ENCODE measurements at places on chromosomes 1 and 21.

DNA sequence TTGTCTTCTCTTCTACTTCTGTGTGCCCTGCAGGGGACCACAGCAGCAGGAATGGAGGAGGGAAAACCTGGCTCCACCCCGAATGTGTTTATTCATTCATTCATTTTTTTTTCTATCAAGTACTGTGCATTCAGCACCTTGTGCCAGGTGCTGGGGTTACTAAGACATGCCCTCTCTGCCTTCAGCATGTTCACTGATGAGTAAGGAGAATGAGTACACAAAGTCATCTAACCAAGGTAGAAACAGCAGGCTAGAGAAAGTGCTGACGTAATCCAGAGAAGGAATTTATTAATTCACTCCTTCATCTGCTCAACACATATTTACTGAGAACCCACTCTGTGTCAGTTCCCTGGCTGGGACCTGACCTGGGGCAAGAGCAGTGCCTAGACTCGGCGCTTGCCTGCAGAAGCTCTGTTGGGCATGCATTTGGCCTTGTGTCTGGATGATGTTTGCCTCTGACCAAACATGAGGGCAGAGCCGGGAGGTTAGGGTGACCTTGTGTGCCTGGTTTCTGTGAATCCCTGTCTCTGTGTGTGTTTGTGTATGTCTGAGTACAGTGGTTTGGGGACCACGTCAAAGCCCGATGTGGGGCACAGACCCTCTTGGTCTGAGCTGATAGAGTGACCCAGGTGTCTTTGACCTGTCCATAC, 3.3 kb upstream of the MYOG start:
- DNase-seq = no peak

DNA sequence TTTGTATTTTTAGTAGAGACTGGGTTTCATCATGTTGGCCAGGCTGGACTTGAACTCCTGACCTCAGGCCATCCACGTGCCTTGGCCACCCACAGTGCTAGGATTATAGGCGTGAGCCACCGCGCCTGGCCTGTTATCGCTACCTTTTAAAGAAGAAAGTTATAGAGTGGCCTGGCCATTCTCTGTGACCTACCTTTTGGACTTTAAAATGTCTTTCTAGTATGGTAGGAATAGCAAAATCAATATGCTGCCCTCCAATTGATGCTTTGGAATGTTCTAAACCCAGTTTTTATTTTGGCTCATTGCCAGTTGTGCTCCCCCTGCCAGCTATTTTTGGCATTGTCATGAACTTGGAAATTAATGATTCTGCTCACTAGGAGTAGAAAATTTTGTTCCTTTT, 19.9 kb downstream of the HIPK1 start:
- no peak for DNase-seq

- no peak for DNase-seq
Observed at GRCh38 chr1:33575324-33575879, 103.0 kb downstream of the ZSCAN20 start.

DNA sequence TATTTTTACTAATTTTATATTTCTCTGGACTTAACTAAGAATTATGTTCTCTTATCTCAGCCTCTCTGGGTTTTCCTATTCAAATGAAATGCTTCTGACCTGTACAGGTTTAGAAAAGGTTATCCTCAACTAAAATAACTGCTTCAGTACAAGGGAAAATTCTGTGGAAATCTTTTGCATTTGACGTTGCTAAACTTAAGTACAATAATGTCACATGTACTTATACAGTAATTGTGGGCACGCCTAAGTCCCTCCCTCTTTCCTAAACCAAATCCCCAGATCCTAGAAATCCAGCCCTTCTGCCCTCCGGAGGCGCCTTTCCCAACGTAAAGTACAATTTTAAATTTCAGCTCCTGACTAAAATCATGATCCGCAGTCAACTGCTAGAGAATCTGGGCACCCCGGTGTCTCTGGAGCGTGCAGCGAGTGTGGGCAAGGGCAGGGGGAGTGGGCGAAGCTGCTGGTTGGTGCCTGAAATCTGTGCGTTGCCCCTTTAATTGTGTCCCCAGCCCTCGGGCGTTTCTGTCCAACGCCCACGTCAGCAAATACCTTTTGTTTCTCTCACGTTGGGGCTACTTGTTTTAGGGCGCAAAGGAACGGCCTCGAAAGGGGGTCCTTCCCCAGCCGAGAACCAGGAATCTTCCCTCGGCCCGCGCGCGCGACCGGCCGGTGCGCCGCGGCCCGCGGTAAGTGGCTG, at the start of gene ZBTB8A:
Gene ZBTB8A (plus strand): TSS at position 541 of the 697 bp plus-strand sequence. CDS start 53,505 bp downstream, outside the sequence.
- no peak for DNase-seq

DNA sequence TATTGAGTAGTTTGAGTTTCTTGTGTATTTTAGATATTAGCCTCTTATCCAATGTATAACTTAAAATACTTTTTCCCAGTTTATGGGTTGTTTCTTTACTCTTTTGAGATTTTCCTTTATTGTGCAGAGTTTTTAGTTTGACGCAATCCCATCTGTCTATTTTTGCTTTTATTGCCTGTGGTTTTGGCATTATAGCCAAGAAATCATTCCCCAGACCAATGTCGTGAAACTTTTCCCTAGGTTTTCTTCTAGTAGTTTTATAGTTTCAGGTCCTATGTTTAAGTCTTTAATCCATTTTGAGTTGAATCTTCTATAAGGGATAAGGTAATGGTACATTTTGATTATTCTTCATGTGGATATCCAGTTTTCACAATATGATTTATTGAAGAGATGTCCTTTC, 87.6 kb downstream of the LEPR start:
- no peak for DNase-seq

GRCh38 chr1:161858271-161858670, 92.2 kb downstream of the ATF6 start:
- DNase-seq = no peak

GRCh38 chr1:230458509-230458908, 32.4 kb upstream of the PGBD5 start:
- no peak for DNase-seq

DNA sequence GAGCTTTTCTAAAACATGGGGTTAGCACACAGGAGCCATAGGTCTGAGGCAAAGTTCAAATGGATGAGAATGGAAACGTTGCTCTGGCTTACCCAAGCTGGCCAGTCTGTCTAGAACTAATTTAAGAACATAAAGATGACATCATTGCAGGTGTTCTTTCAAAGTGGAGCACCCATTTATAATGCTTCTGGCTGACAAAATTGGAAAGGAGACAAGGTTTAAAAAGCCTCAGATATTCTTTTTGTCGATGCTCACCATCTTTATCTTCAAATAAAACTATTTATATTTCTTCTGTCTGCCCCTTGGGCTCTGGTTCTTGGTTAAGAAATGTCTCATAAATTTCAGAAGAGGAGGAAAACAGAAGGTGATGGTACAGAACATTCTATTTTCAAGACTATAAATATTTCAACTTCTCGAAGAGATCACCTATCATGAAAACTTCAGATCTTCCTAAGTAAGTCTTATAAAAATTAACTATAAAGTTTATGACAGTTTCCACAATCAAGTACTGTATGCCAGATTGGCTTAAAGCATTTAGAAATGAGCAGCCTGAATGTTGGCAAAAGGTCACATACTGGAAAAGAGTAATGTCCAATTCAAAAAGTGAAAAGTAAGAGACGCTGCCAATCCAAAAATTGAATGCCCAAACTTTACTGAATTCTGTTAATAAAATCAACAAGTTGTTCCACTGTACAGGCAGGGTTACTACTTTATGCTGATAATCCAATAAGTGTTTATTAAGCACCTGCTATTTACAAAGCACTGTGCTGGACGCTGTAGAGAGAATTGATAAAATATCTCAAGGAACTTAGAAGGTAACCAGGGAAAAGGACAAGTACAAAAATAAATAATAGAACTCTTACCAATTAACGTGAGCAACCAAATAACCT, 92.0 kb downstream of the ETS2 start:
- no peak for DNase-seq

- no peak for DNase-seq
Observed at GRCh38 chr1:160217481-160218051, 12.4 kb downstream of the PEA15 start.

DNA sequence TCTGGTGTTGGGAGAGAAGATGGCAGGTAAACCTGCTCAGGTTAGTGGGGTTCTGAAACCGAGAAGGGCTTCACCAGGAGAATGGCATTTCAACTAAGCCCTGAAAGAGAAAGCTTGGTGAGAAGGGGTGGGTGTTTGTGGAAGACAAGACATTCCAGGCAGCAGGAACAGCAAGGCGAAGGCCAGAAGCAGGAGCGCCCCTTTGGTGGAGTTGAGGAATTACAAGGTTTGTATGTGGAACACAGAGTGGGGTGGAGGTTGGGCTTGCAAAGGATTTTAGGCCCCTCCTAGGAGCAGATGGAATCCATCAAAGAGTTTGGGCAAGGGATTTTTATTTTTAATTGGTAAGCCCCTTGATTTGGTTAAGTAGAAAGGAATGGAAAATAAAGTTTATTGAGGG, 24.8 kb upstream of the ELOA start:
- no peak for DNase-seq

- DNase-seq = no peak
Observed at GRCh38 chr1:65213271-65214023, 65.4 kb downstream of the AK4 start.

GRCh38 chr1:94038511-94038910, 82.4 kb downstream of the ABCA4 start:
- DNase-seq = no peak

GRCh38 chr1:61670445-61670844, 54.5 kb downstream of the TM2D1 start:
- DNase-seq = no peak

DNA sequence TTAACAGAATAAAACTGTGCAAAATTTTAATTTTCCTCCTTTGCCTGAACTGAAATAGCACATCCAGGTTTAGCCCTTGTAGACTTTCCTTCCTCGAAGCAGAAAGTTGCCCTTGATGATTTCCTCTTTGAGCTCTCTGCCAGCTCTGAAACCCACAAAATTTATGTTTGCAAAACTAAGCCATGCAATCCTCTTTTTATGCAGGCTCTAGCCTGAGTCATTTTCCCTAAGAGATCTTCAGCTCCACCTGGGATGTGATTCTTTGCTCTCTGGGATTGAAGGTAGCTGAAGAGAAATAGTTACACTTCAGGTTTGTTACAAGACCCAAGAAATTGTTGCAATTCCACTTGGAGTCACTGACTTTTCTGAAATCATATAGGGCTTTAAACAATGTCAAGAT, 1.4 kb upstream of the F3 start:
- no peak for DNase-seq

DNA sequence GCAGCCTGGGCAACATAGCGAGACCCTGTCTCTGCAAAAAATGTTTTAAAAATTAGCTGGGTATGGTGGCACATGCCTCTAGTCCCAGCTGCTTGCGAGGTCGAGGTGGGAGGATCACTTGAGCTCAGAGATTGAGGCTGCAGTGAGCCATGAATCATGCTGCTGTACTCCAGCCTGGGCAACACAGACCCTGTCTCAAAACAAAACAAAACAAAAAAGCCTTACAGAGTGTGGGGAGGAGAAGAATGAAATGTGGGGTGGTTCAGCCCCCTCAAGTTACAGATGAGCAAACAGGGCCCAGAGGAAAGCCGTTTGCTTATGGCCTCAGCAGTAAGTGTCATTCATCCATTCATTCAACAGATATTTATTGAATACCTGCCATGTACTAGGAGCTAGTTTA, 40.7 kb downstream of the RPS6KA1 start:
- DNase-seq = no peak

DNA sequence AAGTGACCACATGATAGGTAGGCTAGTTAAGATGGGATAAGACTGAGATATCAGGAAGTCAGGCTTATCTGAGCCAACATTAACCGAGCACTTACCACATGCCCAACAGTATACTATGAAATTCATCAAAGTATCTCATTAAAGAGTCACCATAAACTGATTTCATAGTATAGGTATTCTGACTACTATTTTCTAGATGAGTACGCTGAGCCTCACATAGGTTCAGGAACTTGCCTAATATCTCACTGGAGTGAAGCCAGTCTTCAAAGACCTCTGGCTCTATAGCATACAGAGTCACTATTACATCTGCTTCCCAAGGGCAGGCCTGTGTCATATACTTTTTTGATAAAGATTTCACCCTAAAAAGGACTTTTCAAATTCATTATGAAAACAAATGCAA, 115.6 kb upstream of the NGF start:
- no peak for DNase-seq
